ENCODE measurements at places on chromosomes 2 and 18.
A peak's percentile ranks its signal among the peaks of the same experiment; 100 is the strongest.

GRCh38 chr2:207819839-207820784 is 50.4 kb upstream of the FZD5 start:
- H3K27ac ChIP-seq: no peak overlapping the region
- H3K27me3 ChIP-seq: no peaks in the 10 kb centered on the region
- H3K36me3 ChIP-seq: no peaks in the 10 kb centered on the region
- DNase-seq: no peak
- no peak overlapping the region for H3K4me3 ChIP-seq

DNA sequence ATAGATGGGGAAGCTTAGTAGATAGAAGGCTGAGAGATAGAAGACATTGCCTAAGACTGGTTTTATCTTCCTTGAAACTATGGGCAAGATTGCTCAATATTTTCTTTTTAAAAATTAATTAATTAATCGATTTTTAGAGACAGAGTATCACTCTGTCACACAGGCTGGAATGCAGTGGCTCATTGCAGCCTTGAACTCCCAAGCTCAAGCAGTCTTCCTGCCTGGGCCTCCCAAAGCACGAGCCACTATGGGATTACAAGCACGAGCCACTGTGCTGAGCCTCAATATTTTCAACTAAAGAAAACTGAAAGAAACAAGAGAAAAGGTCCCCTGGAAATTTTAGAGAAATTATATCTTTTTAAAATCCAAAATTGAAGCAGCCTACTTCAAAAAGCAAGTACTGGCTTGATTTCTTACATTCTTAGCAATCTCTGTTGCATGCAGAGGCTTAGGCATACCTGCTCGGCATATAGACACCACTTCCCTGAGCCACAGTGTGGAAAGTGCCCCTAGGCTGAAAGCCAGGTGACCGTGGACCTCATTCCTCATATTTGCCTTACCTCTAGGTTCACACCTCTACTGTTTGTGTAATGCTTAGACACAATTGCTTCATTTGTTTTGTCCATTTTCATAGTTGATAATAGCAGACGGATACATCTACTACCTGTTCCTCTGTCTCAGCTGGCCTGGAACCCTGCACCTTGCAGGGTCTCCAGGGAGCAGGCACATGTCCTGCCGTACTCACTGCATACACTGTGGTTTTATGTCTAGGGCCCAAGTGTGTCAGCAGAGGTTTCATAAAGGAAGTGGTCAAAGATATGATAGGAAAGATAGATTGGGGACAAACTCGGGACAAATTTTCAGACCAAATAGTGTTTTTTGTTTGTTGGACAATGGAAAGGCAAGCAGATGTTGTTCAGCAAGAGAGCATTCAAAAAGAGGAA is 166.5 kb upstream of the ALPP start:
- no peaks in the 10 kb centered on the region for H3K27me3 ChIP-seq
- H3K36me3 ChIP-seq: no peaks in the 10 kb centered on the region
- H3K4me3 ChIP-seq: no peak overlapping the region
- H3K4me1 ChIP-seq: no peaks in the 10 kb centered on the region
- no peak overlapping the region for H3K27ac ChIP-seq
- DNase-seq: no peak

DNA sequence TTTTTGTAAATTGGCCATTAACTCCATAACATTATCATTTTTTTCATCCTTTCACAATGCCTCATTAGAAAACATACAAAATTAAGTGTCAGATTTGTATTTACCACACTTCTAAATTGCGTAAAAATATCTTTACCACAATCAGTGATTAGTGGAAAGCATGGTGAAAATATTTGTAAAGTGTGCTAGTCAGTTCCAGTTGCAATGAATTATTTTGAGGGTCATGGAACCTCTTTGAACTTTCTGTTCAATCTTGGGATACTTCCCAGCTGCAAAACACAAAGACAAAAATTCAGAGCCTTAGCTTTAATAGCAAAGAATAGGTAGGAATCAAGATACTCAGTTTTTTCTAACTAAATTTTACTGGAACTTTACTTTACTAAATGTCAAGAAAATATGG is 4.0 kb upstream of the COL3A1 start:
- no peaks in the 10 kb centered on the region for H3K36me3 ChIP-seq
- H3K4me3 ChIP-seq: no peak overlapping the region
- no peak for DNase-seq
- H3K27ac ChIP-seq: peak overlapping the region; percentile 31
- H3K4me1 ChIP-seq: peaks cover 29% of the 10 kb centered on the region

DNA sequence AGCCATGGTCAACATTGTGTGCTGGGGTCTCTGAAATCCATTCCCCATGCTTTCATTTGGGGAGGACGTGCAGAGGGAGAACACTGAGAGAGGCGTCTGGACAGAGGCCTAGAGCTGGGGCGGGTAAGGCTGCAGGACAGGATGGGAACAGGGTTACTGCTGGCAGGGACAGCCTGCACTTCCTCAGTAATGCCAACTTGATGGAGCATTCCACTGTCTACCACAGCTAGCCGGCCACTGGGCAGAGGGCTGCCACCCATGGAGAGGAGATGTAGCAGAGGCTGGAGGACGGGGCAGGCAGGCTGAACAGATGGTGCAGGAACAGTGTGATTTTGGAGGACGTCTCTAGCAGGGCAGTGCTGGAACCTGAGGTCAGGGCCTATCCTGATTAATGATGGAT is 29.3 kb downstream of the MRPL33 start:
- DNase-seq: no peak
- peaks cover 59% of the 10 kb centered on the region for H3K4me1 ChIP-seq
- H3K4me3 ChIP-seq: no peak overlapping the region
- H3K36me3 ChIP-seq: no peaks in the 10 kb centered on the region

DNA sequence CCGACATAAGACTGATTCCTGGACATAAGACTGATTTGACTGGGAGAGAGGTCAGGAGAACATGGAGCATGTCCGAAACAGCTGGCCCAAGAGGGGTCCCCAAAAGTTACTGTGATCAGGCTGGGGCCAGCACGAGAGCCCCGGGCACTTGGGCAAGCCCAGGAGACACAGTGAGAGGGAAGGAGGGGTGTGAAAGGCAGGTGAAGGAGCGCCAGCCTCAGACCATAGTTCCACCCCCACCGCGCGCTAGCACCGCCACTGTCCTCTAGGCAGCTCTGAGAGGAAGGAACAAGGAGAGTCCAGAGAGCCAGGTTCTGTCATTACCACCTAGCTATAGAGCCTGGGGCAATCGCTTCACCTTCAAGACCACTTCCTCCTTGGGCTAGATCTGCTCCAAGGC is 78.2 kb upstream of the DAPL1 start:
- no peaks in the 10 kb centered on the region for H3K36me3 ChIP-seq
- no peak for DNase-seq
- H3K27me3 ChIP-seq: peaks cover 12% of the 10 kb centered on the region
- H3K27ac ChIP-seq: no peak overlapping the region
- no peaks in the 10 kb centered on the region for H3K4me1 ChIP-seq

- DNase-seq: no peak
- no peak overlapping the region for H3K27ac ChIP-seq
- H3K4me3 ChIP-seq: no peak overlapping the region
These were observed 21.0 kb upstream of the ADNP2 start for GRCh38 chr18:80088036-80088435.

DNA sequence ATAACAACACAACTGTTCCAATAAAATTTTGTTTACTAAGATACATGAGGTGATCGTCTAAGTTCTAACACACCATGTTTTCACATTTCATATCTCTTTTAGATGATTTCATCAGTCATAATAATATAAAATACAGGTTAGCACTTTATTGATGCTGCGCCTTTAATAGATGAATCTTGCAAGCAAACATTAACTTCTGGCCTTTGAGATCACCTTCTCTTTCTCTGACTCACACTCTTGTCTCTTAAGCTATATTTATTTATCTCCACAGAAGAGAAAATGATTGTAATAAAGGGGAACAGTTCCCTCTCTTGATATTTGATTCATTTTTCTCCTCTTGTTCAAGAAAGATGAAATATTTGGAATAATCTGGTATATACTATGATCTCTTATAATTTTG is 603.3 kb upstream of the POU3F3 start:
- H3K27ac ChIP-seq: no peak overlapping the region
- DNase-seq: no peak
- no peaks in the 10 kb centered on the region for H3K4me1 ChIP-seq
- H3K36me3 ChIP-seq: no peaks in the 10 kb centered on the region
- H3K4me3 ChIP-seq: no peak overlapping the region
- H3K27me3 ChIP-seq: no peaks in the 10 kb centered on the region

DNA sequence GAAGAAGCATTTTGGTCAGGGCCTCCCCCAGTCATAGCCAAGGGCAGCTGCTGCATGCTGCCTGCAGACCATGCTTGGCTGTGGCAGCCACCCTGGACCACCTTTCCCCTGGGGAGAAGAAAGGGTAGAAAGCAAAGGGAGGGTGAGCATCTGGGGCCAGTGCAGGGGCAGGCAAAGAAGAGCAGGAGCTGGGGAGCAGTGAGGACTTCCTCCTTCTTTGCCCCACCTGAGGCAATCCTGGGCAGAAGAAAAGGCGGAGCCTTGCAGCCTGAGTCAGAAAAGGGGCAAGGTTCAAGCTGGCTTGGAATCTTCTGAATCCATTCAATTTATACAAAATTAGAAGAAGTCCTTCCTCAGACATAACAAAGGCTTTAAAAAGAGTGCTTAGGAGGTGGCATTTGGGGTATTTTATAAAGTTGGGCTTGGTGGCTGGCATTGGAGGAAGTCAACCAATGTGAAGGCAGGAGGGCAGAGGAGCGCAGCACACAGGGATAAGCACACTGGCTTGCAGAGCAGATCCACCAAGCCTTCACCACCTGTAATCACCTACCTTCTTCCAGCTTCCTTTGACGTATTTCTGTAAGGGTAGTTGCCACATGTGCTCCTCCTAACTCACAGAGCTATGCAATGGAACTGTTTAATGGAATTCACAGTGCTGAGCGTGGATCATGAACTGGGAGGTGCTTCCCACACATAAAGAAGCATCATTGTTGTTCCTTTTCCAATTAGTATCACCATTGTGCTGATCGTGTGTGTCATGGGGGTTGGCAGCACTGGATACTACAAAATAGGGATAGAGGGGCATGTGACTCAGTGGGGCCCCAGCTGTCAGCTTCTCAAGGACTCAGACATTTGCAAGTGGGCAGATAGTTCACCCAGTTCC is 154.4 kb upstream of the EPAS1 start:
- no peaks in the 10 kb centered on the region for H3K27me3 ChIP-seq
- H3K4me1 ChIP-seq: peaks cover 6% of the 10 kb centered on the region
- no peaks in the 10 kb centered on the region for H3K36me3 ChIP-seq
- no peak overlapping the region for H3K4me3 ChIP-seq

DNA sequence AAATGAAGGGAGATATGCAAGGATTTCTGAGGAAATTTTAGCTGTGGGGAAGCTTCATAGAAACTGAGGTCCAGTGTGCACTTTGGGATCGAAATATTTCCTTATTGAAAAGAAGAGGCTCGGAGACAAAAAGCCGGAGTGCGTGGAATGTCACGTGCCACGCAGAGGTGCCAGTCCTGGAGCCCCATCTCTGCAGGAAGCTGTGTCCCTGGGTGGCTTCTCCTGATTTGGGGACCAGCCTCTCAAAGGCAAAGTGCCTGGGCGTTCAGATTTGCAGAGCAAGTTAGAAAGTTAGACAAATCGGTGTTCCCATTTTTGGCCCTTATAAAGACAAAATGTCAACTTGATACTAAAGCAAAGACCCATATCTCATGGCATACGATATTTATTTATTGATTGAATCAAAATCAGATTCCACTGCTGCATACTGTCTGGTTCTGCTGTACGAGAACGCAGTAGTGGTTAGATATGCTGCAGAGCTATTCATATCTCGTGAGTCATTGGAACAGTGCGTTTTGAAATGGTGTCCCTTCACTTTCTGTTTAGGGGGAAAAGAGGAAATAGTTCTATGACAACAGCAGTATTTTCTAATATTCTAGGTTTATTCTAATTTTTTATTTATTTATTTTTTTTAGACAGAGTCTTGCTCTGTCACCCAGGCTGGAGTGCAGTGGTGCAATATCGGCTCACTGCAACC is 9.1 kb upstream of the ATG16L1 start:
- H3K27me3 ChIP-seq: no peaks in the 10 kb centered on the region
- peaks cover 2% of the 10 kb centered on the region for H3K4me1 ChIP-seq
- H3K27ac ChIP-seq: no peak overlapping the region

DNA sequence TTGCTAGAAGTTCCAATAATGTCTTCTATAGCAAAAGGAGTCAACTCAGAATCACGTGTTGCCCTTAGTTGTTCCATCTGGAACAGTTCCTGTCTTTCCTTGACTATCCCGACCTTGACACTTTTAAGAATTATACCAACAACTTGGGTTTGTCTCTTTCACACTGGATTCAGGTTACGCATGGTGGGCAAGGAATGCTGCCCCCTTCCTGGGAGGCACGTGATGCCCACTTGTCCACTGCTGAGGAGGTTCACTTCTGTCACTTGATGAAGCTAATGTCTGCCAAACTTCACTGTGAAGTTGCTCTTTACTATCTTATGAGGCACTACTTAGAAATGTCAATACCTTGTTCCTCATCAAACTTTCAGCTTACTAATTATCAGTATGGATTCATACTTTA is 5.3 kb downstream of the COX5B start:
- no peak for DNase-seq
- peaks cover 45% of the 10 kb centered on the region for H3K36me3 ChIP-seq
- H3K27ac ChIP-seq: no peak overlapping the region
- H3K4me1 ChIP-seq: no peaks in the 10 kb centered on the region

DNA sequence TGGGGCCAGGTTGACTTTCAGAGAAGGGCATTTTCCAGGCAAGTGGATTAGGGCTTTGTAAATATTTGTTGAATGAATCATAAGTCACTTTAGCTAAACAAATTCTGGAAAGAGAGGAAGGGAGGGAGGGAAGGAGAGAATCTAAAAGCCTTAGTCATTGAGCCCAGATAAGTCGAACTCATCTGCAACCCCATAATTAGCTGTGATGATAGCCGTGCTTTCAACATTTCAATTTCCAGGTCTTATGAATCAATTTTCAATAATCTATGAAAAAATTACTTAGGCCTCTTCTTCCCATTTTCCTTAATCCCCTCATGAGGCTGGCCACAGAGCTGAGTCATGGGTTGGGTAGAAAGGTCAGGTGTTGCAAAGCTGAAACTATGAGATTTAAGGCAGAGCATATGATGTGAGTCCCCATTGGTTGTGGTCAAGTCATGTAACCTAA is 111.9 kb upstream of the MAPRE2 start:
- H3K4me1 ChIP-seq: no peaks in the 10 kb centered on the region
- H3K36me3 ChIP-seq: no peaks in the 10 kb centered on the region
- H3K4me3 ChIP-seq: no peak overlapping the region
- no peaks in the 10 kb centered on the region for H3K27me3 ChIP-seq
- no peak overlapping the region for H3K27ac ChIP-seq
